ENCODE measurements at places on chromosomes 11 and 22.

GRCh38 chr22:33438273-33438672 is 380.1 kb upstream of the SYN3 start:
- DNase-seq, result no peak

- DNase-seq, result no peak
Measured at GRCh38 chr11:47109051-47109726, 67.5 kb downstream of the ARFGAP2 start.

GRCh38 chr11:121291896-121292494 is 576 bp upstream of the SC5D start:
- peak; percentile 61 for DNase-seq

- DNase-seq, result no peak
Measured at GRCh38 chr11:45347348-45348082, 61.4 kb upstream of the SYT13 start.

DNA sequence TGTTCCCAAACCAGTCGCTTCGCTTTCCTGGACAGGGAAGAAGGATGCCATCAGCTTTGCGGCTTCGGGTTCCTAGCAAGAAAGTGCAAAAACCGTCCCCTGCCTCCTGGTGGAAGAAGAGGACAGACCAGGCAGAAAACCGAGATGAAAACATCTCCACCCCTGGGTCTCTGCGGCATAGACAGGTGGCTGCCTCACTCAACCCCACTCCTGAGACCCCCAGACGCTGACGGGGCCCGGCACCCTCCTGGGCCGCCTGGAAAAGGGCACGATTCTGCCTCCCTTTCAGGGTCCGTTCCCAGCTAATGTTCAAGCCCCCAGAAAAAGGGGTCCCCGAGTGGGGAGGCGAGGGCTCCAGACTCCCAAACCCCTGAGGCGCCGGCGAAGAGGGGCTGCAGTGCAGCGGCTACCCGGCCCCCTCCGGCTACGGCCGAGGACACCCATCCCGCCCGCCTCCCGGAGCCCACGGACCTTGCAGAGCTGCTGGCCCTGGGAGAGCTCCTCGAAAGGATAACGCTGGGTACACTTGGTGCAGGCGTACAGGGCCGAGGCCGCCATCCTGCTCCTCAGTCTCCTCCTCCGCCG is 569 bp downstream of the FAM76B start:
- peak; percentile 18 for DNase-seq

DNA sequence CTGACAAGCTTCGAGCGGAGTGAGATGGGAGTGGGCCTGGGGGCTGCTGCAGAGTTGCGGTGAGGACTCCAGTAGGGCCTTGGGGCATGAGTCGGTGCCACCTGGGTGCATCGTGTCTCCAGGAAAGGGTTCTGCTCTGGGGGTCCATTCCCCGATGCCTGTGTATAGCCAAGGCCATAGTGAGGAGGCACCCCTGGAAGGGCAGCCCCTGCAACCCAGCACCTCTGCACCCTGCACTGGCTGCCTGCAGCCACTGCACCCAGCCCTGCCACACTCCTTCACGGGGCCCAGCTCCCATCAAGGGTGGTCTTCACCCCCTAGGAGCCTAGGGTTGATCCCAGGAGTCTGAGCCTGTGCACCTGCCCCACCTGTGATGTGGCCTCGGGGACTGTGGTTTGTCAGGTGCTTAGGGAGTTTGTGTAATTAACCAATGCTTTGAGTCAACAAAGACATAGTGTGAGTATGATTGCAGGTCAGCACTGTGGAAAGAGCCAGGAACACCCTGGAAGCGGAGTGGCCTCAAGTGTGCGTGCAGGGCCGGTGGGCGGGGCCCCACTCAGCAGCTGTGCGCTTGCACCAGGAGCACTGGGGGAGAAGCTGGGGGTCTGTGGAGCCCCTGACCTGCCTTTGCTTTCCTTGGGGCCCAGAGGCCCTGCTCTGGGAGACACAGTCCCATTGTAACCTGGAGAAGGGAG is 1299.3 kb downstream of the BRD1 start:
- no peak for DNase-seq

DNA sequence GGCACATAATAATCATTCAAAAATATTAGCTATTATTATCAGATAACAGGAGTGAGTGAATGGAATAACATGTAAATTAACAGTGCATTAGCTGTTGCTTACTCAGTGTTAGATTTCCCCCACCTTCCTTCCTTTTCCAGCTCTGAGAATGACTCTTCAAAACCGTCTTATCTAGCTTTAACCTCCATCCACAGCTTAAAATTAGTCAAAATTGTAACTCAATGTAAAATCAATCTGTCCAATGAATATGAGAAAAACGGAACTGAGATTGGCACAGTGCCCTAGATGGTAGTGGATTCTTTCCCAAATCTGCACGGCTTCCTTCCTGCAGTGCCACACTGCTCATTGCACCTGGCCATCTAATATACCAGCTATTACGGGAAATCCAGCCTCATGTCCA is 156.8 kb upstream of the BDNF start:
- peak; percentile 51 for DNase-seq

DNA sequence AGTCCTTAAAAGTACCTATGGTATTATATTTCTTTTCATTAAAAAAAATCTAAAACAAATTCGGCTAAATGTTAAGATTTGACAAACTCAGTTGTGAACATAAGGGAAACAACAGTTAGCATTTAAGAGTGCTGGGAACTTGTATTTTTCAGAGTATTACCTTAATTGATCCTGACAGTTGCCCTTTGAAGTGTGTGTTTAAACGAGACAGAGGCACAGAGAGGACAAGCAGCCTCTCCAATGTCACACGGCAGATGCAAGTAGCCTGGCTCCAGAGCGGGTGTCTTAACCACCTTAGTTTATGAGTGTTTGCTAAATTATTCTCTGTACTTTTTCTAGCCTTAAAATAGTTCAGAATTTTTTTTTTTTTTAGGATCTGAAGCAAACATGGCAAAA is 80.9 kb downstream of the TIMP3 start:
- no peak for DNase-seq

DNA sequence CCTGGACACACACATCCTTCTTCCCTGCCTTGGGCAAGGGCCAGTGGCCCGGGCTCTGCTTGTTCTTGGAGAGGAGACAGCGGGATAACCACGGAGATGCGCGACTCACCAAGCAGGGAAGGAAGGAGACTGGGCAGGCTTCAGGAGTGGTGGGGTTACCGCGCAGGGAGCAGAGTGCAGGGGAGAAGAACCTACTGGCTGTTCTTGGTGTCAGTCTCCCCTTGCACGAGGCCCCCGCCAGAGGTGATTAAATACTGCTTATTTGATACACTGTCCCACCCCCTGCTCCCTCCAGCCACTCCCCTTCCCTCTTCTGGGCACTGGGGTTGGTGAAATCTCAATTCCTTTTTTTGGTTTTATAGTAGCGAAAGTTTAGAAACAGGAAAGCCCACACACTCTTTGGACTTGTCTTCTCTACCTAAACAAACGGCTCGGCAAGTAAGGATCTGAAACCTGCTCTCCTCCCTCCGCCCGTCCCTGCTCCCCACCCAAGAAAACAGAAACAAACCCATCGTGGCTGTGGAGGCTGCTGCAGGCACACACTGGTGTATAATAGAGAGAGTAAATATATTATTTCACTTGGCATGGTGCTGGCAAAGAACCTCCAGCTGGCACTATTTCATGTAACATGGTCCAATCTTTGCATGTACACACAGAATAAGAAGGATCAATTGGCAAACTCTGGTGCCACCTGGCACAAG is 10.8 kb downstream of the LARGE2 start:
- peak; percentile 62 for DNase-seq

GRCh38 chr11:88520391-88520790 is 182.9 kb upstream of the CTSC start:
- no peak for DNase-seq

DNA sequence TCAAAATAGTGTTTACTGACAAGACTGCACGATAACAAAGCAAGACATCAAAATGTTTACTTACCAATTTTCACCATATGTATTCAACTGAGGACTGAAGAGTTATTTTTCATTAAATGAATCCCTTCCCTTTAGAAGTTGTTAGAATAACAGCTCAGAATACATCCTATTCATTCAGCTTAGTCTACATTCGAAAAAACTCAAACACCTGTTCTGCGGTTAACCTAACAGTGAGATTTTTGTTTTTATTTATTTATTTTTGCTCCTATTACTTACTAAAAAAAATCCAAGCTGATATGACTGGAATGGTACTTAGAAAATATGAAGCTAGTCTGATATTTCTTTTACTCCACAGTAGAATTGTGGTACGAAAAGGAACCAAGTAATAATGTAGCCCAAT is 10.0 kb downstream of the KCNA4 start:
- no peak for DNase-seq

DNA sequence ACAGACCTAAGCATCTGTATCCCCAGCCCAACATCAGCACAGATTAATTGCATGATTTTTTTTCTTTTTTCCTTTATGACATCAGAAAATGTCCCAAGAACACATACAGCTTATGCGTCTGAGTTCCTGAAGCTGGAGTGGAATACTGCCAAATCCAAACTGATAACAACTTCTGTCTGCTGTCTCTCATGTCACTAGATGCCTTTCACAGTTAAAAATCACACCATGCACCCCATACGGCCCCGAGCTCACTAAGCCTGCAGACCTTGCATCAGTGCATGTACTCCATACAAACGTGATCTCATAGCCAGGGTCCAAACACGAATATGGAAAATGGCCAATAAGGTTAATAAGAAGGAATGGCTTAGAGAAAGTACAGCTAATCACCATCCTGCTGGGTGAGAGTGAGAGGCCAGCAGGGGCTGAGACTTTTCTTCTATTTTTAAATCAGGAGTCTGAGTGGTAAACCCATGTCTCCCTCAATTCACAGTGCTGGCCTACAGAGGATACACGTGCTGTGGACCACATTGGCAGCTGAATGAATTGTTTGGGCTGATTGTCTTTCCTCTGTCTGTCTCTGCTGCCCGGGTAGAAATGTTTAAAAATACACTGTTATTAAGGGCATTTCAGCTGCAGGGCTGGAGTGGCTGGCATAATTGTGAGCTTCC is 350.6 kb upstream of the RAG2 start:
- DNase-seq, result no peak

- no peak for DNase-seq
Measured at GRCh38 chr11:90178751-90179150, 44.1 kb downstream of the CHORDC1 start.

- DNase-seq, result no peak
Measured at GRCh38 chr11:90558328-90558865, 335.5 kb upstream of the CHORDC1 start.

DNA sequence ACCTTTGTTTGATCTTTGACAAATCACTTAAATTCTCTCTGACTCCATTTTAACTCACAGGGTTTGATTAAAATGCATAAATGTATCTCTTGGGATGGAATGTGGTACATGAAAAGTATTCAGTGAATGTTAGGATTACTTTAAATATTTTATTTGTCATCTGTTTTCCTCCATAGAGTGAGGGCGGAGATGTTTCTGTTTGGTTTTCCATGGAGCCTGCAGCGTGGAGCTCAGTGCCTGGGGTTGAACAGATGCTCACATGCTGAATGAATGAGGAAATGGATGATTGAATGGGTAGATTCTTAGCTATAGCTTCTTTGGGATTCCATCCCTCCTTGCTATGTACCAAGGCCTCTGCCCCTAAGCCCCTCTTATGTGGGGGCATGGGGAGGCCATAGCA is 10.0 kb downstream of the TSPAN18 start:
- no peak for DNase-seq

Data from suppressor macrophage (primary cell).